A549 treated with AZD2906 at 1 μM for 4 hours (cell line): ENCODE measurements at places on chromosomes 1 and 21. TPM values are rescaled to one million over a fixed set of nuclear protein-coding genes. Genes with fewer than 3 reads are reported as not detected.

PCP4 gene
- total RNA-seq: not detected in 5 replicates

PEAR1 gene
- total RNA-seq: 6.2 to 7.7 TPM (median 7.0 TPM) in 5 replicates

ST3GAL3 gene
- 2.1 to 2.9 TPM (median 2.7 TPM) in 5 replicates for total RNA-seq

IL6R gene
- total RNA-seq: 22.3 to 28.8 TPM (median 23.7 TPM) in 5 replicates

CD52 gene
- total RNA-seq: not detected in 5 replicates

FALEC gene
- total RNA-seq: 0.13 to 0.35 TPM (median 0.26 TPM) in 4 of 5 replicates, not detected in the other

ITGB2 gene
- total RNA-seq: 0.48 to 0.85 TPM (median 0.84 TPM) in 5 replicates

DARS2 gene
- total RNA-seq: 38.9 to 49.1 TPM (median 40.0 TPM) in 5 replicates

FCRLB gene
- 1.0 to 1.8 TPM (median 1.7 TPM) in 5 replicates for total RNA-seq

RAP1GAP gene
- total RNA-seq: 8.3 to 10.5 TPM (median 9.7 TPM) in 5 replicates

MYOC gene
- total RNA-seq: not detected in 5 replicates

DCST1 gene
- 0.05 to 0.07 TPM in 2 of 5 replicates, not detected in the others for total RNA-seq

DMRTA2 gene
- total RNA-seq: 0.09 to 0.13 TPM (median 0.10 TPM) in 5 replicates

NPPB gene
- total RNA-seq: 0.18 TPM in 1 of 5 replicates, not detected in the others

UBL4B gene
- 0.03 to 0.08 TPM in 2 of 5 replicates, not detected in the others for total RNA-seq

KRTAP10-12 gene
- not detected in 5 replicates for total RNA-seq

FCRLA gene
- total RNA-seq: 0.03 to 0.06 TPM in 2 of 5 replicates, not detected in the others

RAD54L gene
- 9.5 to 11.5 TPM (median 11.1 TPM) in 5 replicates for total RNA-seq

ACTL8 gene
- total RNA-seq: 1.4 to 1.8 TPM (median 1.7 TPM) in 5 replicates

HES2 gene
- 3.1 to 6.0 TPM (median 4.8 TPM) in 5 replicates for total RNA-seq

KCNK1 gene
- total RNA-seq: 16.6 to 24.7 TPM (median 20.6 TPM) in 5 replicates

SGIP1 gene
- total RNA-seq: not detected in 5 replicates

CHI3L2 gene
- total RNA-seq: 0.13 to 0.53 TPM (median 0.39 TPM) in 5 replicates

DPT gene
- not detected in 5 replicates for total RNA-seq

AMY1B gene
- not detected in 5 replicates for total RNA-seq

ALPL gene
- total RNA-seq: 0.41 to 0.67 TPM (median 0.51 TPM) in 5 replicates

SLC45A1 gene
- 8.8 to 12.0 TPM (median 11.0 TPM) in 5 replicates for total RNA-seq

GABRD gene
- 0.19 to 0.66 TPM (median 0.44 TPM) in 5 replicates for total RNA-seq

KRTAP10-2 gene
- not detected in 5 replicates for total RNA-seq

WNT3A gene
- total RNA-seq: 0.05 TPM in 2 of 5 replicates, not detected in the others

VSIG8 gene
- total RNA-seq: 0.03 to 0.11 TPM in 2 of 5 replicates, not detected in the others

SLX9 gene
- total RNA-seq: 40.0 to 62.2 TPM (median 59.7 TPM) in 5 replicates

KCNJ9 gene
- not detected in 5 replicates for total RNA-seq

TNFRSF4 gene
- total RNA-seq: 0.13 to 0.34 TPM (median 0.20 TPM) in 4 of 5 replicates, not detected in the other

PEX11B gene
- total RNA-seq: 34.4 to 41.1 TPM (median 38.2 TPM) in 5 replicates
